Activated gamma-delta T cell treated with anti-CD3 and anti-CD28 coated beads, Interleukin-2, amount 50 U/mL, for 16 hours (primary cell): ENCODE measurements at places on chromosomes 16 and 17.

- no peak for DNase-seq
These were observed 149.9 kb downstream of the CDK5R1 start for GRCh38 chr17:32636598-32637218.

DNA sequence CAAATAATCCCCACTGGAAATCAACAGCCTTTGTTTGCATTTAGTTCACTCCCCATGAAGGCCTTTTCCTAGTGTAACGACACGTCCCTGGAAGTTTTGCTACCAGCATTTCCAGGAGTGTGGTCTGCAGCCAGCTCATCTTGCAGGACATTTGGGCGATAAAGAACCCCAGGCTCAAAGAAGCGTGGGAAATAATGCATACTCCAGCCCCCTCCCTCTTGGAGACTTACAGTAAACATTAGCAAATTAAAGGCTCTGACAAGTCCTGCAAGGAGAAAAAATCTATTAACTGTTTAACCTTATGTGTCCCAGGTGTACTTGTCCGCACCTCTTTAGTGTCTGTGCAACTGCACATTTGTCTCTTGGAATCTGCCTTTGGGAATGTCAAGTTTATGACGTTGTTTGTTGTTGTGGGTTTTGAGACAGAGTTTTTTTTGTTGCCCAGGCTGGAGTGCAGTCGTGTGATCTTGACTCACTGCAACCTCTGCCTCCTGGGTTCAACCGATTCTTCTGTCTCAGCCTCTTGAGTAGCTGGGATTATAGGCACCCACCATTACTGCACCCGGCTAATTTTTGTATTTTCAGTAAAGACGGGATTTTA is 131.1 kb downstream of the ABCC1 start:
- no peak for DNase-seq

GRCh38 chr16:30942426-30942806 is 6.5 kb upstream of the ORAI3 start:
- DNase-seq = no peak

- no peak for DNase-seq
These were observed 24.6 kb downstream of the CCDC182 start for GRCh38 chr17:57720386-57721035.

DNA sequence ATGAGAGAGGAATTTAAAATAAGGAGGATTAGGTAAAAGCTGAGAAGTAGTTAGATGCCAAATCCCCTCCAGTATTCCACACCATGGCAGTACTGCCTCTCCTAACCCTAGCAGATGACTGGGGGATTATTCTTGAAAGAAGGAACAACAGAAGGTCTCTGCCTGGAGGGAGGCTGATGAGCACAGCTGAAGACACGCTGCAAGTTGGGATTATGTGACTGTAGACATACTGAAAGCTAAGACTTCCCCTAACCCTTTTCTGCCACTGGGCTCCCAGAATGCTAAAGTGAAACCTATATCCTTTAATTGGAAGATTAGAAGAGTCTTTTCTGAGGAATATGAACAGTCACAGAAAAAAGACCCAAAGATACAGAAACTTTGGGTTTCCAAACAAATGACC is 27.7 kb upstream of the SLC46A1 start:
- no peak for DNase-seq

- DNase-seq = no peak
These were observed 34.8 kb downstream of the CMTM3 start for GRCh38 chr16:66639091-66639885.

GRCh38 chr16:58338205-58338604 is 43.4 kb upstream of the PRSS54 start:
- no peak for DNase-seq

GRCh38 chr16:8589900-8590688 is at the start of gene TMEM114:
Gene TMEM114 (minus strand): TSS chr16:8590511. CDS start chr16:8589838, 673 bp downstream.
- DNase-seq = no peak

DNA sequence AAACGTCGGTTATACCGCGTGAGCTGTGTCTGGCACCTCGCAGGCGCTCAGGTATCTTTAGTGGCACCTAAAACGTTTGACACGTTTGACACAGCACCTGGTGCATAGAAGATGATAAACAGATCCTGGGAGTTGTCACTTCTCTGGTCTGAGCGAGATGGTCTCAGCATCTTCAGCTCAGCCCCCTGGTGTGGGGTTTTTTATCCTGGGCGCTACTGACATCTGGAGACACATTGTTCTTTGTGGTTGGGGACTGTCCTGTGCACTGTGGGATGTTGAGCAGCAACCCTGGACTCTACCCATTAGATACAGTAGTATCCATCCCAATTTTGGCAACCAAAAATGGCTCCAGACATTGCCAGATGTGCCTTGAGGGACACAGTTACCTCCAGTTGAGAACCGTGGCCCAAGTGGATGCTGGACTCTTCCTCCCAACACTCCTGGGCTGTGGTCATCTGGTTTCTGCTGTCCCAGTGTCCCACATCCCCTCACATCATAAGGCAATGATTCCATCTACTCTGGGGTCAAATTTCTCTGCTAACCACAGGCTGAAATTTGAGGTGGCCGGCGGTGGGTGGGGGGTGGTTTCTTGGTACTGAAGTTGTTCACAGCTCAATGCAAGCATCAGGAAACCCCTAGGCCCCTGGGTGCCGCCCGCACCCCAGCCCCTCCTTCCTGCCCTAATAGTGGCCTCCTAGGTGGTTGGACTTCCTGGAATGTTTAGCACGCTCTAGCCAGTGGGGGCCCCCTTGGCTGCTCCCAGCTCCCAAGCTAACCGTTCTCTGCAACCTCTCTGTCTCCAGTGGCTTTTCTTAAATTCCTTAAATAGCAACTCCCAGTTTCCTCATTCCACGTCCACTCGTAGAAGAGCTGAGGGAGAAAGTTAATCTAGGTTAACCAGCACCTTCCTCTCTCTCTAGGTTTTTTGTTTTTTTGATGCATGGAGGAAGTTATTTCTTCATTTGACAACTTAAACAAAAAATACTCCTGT is 124.8 kb downstream of the ABCC1 start:
- no peak for DNase-seq

- DNase-seq = no peak
These were observed 223.6 kb downstream of the XYLT1 start for GRCh38 chr16:17246974-17247732.

DNA sequence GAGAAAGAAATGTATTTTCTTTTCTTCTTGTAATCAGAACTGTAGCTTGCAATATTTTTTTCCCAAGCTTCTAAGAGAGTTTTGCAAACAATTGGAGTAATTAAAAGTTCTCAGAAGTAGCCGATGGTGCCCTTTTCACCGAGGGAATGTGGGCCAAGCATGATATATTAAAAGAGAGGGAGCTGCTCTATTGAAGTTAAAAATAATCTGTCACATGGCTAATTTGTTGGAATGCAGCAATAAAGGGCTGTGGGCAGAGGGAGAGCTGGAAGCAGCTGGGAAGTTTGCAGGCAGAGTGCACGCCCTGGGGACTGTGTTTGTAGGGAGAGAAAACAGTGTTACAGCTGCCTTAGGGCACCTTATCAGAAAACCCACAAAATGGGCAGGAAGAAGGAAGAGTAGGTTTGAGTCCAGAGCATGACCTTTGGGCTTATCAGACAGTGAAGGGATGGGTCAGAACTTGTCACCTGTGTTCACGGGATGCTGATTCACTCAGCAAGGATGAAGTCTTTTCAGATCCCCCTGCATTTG is 18.5 kb upstream of the TERF2 start:
- DNase-seq = no peak

GRCh38 chr16:83159049-83159448 is 532.3 kb downstream of the CDH13 start:
- no peak for DNase-seq

GRCh38 chr17:80835816-80836657 is 155.6 kb upstream of the CHMP6 start:
- DNase-seq = no peak

DNA sequence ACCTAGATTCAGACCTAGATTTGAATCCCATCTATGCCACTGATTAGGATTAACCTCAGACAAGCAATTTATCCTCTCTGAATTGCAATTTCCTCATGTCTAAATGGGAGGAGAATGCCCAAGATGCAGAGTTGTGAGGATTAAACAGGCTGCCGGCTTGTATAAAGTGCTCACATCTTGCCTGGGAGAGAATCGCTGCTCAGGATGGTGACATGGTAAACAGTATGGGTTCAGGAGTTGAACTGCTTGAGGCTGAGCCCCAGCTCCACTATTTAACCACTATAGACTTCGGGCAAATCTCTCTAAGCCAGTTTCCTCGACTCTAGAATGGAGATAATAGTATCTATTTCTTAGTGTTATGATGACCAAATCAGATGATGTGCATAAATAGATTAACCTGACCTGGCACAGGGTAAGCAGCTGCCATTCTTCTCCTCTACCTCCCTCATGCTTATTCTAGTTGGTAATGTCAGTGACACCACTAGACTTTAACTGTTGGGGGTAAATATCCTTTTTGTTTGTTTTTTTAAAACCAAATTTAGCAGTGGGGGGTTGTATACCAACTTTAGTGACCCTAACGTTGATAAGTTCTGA is 732 bp upstream of the RPL27 start:
- no peak for DNase-seq

- no peak for DNase-seq
These were observed 7.4 kb downstream of the SMIM5 start for GRCh38 chr17:75640556-75641119.

DNA sequence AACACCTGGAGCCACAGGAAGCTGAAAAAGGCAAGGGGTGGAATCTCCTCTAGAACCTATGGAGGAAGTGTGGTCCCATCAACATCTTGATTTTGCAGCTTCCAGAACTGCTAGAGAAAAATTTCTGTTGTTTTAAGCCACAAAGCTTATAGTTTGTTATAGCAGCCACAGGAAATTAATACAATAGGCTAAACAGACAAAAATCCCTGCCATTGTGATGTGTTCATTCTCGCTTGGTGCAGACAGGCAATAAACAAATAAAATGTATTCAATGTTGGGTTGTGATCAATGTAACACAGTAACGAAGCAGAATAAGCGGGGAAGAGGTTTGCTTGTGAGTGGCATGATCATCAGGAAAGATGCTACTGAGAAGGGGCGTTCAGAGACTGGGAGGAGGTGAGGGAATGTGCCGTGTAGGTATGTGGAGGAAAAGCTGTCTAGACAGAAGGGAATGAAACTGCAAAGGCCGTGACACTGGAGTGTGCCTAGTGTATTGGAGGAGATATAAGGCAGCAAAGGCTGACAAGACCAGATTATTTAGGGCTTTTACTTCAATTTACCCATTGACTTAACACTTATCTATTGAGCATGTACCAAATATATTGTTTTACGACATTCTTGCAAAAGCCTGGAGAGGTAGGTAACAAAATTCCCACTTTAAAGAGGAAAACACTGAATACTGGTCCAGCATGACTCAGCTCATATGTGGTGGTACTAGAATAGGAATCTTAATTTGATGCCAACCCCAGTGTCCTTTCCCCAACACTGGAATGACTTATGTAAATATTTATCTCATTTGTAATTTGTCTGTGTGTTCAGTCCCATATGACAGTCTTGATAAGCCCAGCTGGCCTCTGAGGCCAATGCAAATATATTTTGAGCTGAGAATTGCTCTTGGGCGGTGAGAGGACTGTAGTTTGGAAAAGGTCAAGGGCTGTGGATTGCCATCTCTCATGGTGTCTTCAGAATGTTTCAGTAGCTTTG is 375.9 kb downstream of the CDH13 start:
- DNase-seq = no peak

DNA sequence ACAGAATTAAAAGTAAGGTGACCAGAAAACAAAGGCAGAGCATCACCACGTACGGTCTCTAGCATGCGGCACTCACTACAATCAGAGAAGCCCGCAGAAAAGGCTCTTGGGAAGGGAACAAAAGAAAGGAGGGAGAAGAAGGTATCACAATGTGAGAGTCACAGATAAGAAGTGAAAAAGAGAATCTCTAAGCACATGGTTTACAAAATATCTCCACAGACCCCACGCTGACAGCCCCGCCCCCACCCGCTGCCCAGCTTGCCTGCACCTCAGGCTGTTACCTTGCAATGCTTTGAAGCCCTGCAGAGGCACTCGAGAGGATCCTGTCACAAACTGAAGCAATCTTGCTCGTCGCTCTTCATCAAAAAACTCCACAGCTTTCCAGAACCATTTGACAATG is 40.5 kb downstream of the CEP95 start:
- no peak for DNase-seq

DNA sequence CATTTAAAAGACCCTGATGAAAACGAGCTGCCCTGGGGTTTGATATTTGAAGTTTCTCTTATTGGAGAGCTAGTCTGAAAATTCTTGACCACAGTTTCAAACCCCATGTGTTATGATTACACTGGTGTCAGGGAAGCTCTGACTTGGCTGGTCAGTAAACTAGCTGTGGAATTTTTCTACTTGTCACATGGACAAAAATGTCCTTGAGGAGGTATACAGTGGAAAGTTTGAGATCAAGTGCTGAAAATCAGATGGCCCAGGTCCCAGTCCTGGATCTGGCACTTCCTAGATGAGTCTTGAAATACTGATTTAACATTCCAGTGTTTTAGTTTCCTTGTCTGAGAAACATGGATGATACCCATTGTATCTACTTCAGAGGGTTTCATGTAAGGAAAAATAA is 30.7 kb upstream of the SOX9 start:
- no peak for DNase-seq

GRCh38 chr16:80807906-80808305 is 3.5 kb upstream of the CDYL2 start:
- DNase-seq = no peak

- no peak for DNase-seq
These were observed 2.3 kb downstream of the ANKFY1 start for GRCh38 chr17:4261452-4261851.

DNA sequence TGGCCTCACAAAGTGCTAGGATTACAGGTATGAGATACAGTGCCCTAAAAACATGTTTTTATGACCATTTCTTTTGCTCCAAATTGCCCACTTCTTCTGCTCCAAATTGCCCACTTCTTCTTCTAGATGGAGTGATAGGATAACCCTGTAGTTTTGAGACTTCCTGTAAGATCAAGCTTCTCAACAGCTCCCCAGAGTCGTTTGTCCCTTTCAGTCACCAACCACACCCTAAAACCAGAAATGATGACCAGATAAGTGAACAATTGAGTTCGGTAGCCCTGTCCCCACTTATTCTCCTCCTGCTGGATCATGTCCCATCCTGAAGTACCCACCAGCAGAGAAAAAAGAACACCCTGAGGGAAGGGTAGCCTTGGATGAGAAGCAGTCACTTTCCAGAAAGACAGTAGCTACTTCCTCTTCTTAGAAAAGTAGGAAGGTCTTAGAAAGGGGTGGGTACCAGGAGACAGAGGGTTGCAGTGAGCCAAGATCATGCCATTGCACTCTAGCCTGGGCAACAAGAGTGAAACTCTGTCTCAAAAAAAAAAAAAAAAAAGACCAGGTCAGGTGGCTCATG is 2.5 kb downstream of the ODAD4 start:
- no peak for DNase-seq

GRCh38 chr16:51175081-51175480 is 24.0 kb upstream of the SALL1 start:
- DNase-seq = no peak

DNA sequence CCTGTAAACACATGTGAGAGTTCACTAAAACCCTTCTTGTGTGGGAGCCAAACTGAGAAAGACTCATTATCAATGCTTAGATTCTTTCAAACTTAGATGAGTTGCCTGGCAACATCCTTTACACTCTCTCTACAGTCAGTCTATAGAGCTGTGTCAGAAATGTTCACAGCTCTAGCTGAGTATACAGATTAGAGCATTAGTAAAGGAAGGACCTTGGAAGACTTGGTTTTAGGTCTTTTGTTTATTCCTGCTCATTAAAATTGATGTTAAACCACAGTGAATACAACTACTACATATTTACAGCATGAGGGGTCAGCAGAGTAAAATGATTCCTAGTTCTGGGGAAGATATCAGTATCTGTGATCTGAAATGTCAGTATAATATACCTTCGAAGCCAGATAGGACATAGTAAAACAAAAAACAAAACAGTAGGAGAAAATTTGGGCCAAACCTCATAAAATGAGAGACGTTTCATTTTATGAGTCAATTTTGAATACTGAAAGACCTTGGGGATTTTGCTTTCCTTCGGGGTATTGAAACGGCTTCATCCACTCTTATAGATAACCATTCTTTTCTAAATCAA is 186.0 kb downstream of the TANC2 start:
- DNase-seq = no peak
